Left renal pelvis (tissue), 4 donors: ENCODE measurements at places on chromosomes 3 and 15. TPM values are rescaled to one million over a fixed set of nuclear protein-coding genes. Genes with fewer than 3 reads are reported as not detected.

PRTG gene
- polyA plus RNA-seq: 16.0 TPM

DNA sequence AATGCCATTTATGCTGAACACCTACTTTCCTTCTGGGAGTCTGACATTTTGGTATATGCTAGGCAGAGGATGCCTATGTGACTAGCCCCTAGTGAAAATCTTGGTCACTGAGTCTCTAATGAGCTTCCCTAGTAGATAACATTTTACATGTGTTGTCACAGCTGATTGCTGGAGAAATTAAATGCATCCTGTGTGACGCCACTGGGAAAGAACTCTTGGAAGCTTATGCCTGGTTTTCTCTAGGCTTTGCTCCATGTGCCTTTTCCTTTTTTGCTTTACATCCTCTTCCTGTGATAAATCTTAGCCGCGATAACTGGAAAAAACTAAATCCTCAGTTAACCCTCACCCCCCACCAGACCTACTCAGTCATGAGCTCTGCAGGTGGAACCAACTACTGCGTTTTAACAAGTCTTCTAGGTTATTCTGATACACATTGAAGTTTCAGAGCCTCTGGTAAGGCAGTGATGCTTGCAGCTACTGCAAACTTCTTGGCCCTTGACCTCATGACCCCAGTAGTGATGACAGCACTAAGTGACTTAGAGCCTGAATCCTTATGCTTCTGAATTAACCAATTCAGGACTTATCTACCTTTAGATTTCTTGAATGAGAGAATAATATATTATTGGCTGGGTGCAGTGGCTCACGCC, 292.4 kb upstream of the SOX14 start:
- DNase-seq: no peak

SPSB4 gene
- polyA plus RNA-seq: 9.7 TPM

GRCh38 chr3:99186016-99186415, 284.5 kb upstream of the DCBLD2 start:
- no peak for DNase-seq

GABRG3 gene
- polyA plus RNA-seq: 1.8 TPM

PDIA5 gene
- 35.6 TPM for polyA plus RNA-seq

DNA sequence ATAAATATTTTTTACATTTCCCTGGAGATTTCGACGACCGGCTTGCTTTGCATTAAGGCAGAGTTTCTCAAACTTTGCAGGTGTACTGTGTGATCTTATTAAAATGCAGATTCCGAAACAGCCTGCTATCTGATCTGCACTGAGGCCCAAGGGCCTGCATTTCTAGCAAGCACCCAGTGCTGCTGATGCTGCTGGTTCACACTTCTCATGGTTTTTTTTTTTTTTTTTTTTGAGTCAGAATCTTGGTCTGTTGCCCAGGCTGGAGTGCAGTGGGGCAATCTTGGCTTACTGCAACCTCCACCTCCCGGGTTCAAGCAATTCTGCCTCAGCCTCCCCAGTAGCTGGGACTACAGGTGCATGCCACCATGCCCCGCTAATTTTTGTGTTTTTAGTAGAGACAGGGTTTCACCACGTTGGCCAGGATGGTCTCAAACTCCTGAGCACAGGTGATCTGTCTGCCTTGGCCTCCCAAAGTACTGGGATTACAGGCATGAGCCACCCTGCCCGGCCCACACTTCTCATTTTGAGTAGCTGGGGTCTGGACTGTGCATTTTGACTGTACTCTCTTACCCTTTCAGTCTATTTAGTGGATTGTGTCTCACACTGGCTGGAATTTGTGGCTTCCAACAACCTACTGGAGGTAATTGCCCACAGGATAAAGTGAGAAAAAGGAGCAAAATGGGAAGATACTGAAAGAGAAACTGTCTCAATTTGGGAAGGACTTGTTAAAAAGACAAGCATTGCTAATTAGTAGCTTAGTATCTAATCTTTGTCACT, 94.1 kb downstream of the ITPR1 start:
- no peak for DNase-seq

GRCh38 chr3:139310474-139310933, 33.3 kb upstream of the MRPS22 start:
- no peak for DNase-seq

DNA sequence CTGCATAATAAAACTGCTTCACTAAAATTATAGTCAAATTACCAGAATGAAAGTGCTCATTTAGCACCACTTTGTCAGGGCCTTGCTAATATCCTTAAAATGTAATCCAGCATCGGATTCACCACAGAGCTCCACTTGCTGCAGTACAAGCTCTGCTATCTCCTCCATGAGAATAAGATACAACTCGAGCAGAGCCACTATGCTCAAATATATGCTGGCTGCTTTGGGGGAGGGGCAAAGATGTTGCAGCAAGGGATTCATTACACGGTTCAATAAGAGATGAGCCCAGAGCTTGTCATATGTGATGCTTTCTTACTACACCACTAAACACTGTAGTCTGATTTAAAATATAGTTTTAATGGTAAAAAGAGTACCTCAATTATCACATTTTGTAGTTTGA, 72.2 kb downstream of the DLG1 start:
- DNase-seq: no peak

- no peak for DNase-seq
Measured at GRCh38 chr3:4425707-4426106, 41.4 kb downstream of the SUMF1 start.

SEMA3F gene
- 67.3 TPM for polyA plus RNA-seq
